ENCODE measurements at places on chromosomes 12 and 14. TPM values are rescaled to one million over a fixed set of nuclear protein-coding genes. Genes with fewer than 3 reads are reported as not detected.

DNA sequence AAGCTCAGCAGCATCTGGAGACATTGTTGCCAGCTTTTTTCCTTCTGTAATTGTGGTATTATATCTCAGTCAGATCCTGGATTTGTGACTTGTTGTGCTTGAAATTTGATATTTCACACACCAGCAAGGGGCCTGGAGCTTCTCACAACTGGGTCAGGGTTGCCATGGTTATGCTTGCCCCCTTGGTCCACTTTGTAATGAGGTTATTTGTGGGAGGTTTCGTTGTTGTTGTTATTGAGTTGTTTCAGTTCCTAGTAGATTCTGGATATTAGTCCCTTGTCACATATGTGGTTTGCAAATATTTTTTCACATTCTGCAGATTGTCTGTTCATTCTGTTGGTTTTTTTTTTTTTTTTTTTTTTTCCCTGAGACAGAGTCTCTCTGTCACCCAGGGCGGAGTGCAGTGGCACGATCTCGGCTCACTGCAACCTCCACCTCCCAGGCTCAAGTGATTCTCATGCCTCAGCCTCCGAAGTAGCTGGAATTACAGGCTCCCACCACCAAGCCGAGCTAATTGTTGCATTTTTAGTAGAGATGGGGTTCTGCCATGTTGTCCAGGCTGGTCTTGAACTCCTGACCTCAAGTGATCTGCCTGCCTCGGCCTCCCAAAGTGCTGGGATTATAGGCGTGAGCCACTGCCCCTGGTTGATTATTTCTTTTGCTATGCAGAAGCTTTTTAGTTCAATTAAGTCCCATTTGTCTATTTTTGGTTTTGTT, 80.6 kb upstream of the ETV6 start:
- no peak for DNase-seq

FLRT2 gene
- total RNA-seq, result 4.6 TPM

GRCh38 chr14:50726372-50727107, 58.4 kb upstream of the SAV1 start:
- DNase-seq, result no peak

- DNase-seq, result no peak
These were observed 5.2 kb downstream of the DCN start for GRCh38 chr12:91177381-91177780.

DNA sequence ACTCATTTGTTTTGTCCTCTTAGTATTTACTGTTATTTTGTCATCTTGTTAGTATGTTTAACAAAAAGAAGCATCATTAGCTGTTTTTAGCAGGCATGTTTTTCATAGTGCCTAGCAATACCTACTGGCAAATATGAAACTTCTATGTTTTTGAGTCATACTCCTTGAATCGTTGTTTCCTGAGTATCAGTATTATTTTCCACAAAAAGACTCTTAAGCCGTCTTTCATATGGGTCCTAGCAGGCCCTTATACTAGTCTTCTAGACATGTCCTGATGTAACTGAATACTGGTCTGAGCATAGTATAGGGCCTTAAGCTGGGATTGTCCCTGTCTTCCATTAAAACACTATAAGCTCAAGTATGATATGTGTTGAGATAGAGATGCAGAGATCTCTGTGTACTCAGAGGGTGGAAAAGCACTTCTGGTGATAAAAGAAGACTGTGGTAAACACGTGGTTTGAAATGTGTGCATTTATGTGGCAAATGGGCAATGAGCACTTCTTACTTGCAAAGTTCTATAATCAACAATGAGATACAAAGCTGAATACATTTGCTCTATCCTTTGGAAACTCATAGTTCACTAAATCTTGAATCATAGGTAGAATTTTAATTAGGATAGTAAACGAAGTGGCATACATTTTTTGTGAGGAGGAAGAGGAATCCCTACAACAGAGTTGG, 348.8 kb downstream of the PDZRN4 start:
- no peak for DNase-seq

BAZ1A gene
- 4.9 TPM for total RNA-seq

DNA sequence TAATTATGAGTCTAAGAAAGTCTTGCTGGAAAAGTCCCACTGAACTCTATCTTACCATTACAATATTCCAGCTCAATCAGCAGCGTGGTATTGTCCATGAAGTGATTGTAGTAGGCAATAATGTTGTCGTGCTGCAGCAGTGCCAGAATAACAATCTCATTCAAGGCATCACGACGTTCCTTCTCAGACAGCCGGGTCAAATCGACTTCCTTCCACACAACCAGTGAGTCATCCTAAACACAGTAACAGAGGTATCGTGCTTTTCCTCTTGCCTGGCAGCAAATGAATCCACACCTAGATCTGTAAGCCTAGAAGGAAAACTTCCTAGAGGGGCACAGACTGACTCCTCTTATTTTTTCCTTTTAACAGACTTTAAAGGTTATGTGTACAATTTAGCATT, 2.9 kb downstream of the NEK9 start:
- no peak for DNase-seq

PLXNC1 gene
- 4.4 TPM for total RNA-seq

GRCh38 chr14:102774391-102775153, 2.7 kb upstream of the TRAF3 start:
- DNase-seq, result no peak

GRCh38 chr12:12480074-12480473, 82.6 kb downstream of the DUSP16 start:
- no peak for DNase-seq

DNA sequence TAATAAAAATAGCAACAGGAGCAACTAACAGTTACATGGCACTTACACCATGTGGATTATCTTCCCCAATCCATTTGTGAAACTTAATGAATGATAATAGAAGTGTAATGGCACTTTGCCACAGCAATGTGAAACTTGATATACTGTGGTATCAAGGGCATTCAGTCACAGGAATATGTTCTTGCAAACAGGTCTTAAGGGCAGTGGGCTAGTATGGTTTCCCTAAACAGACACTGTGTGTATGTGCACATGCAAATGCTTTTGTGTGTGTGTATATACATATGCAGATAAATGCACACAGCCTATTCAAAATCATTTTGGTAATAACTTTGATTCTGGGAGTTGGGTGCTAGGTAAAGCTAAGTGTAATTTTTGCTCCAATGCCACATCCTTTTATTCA, 26.2 kb upstream of the ARHGAP5 start:
- no peak for DNase-seq

DNA sequence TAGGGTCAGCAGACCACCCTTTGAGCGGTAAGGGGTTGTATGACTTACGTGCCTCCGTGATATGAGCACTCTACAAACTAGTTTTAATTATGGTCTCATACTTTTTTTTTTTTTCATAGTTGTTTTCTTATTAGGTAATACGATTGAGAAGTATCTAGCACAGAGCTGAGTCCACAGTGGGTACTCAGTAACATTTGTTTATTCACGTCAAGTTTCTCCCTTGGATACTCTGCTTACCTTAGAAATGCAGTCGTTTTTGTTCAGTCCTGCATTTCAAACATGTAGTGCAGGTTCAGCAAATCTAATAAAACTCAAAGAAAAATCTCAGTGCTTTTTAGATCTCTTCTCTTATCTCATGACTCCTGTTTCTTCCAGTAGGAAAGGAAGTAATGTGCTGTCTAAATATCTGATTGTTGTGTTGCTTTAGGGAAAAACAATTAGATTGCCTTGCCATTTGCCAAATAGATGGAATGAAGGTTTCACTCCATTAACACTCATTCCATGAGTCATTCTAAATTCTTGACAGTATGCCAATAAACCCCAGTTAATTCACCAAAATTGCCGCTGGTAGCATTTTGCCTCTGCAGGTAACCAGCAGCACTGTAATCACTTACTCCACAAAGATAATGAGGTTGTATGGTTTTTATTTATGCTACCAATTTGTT, 118.9 kb downstream of the PTCSC3 start:
- no peak for DNase-seq

- no peak for DNase-seq
These were observed 16.8 kb upstream of the MGP start for GRCh38 chr12:14902465-14902864.

KRT8 gene
- total RNA-seq, result 100 TPM

DNA sequence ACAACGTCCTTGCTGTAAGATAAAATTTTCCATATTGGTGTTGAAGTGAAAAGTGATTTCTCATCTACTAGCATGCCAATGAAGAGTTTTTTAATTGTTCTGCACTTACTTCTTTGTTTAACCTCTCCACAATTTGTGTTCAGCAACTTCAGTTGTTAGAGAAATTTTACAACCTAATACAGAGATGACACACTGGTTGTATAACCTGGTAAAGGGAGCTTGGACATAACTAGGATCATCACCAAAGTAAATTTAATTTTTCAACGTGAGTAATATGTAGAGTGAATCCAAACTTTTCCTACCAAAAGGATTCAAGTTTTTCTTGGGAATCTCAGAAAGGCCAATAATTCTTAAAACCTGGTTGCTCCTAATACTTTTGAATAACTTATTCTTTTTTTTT, 13.4 kb upstream of the TAS2R43 start:
- no peak for DNase-seq

DNA sequence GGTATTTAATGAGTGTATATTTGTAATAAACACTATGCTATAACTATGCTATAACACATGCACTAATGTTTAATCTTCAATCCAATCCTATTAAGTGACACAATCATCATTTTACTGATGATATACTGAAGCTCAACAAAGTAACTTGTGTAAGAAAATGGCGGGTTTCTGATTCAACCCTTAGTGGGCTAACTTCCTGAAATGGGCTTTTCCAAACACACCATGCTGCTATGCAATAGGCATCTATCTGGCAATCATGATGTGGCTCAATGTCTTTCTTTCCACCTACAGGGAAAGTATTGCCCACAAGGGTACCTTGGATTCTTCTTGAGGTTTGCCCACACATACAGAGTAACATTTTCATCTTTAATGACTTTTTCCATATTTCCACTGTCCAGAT, 48.3 kb downstream of the DNAI7 start:
- no peak for DNase-seq

DNA sequence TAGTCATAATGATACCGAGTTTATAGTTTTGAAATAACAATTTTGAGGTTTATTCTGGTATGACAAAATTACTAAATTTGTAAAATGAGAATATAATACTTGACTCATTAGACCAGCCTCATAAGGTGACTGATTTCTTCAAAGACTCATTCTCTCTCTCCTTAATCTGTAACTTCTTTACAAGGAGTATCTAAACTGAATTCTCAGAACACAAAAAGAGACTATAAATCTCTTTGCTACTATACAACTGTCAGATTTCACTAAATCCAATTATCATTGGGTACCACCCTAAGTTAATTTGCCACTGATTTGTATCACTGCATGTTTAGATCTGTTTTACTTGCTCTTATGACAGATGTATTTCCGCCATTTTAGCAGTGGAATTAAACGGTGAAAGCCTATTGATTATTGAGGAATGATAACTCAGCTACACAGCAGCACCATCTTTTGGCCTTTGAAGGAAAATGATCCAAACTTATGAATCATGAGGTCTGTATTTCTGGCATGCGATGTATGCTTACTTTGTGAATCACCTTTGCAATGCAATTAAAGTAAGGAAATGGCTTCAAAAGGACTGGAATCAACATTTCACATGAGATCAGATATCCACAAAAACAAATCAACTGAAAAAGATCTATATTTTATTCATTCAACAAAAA, 161.2 kb downstream of the RERGL start:
- no peak for DNase-seq

GRCh38 chr12:64595863-64596793, 14.2 kb upstream of the RASSF3 start:
- DNase-seq, result no peak

ACVRL1 gene
- total RNA-seq, result 31.7 TPM

LAG3 gene
- total RNA-seq, result 0.37 TPM

GRCh38 chr12:8667270-8667669, 4.6 kb upstream of the MFAP5 start:
- no peak for DNase-seq

DNA sequence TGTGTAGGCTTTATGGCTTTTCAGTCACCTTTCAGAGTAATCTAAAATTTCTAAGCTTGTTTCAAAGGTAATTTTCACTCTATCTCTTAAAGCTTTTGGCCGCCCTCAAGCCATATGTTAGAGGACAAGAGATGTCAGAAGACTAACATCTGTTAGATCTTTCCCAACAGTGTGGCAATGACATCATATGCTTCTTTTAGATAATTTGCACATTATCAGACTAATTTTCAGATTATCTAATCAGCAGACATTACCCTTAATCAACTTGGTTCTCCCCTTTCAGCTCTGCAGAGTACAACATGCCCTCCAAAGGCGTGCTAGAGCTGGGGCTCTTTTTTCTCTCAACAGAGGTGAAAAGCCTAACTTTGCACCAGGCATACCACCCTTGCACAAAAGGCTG, 207.1 kb downstream of the DPF3 start:
- no peak for DNase-seq

- DNase-seq, result no peak
These were observed 102.7 kb downstream of the BTG1 start for GRCh38 chr12:92042791-92043531.

GRCh38 chr12:117347588-117347987, 13.8 kb downstream of the NOS1 start:
- no peak for DNase-seq

CEP170B gene
- 10.7 TPM for total RNA-seq

DNA sequence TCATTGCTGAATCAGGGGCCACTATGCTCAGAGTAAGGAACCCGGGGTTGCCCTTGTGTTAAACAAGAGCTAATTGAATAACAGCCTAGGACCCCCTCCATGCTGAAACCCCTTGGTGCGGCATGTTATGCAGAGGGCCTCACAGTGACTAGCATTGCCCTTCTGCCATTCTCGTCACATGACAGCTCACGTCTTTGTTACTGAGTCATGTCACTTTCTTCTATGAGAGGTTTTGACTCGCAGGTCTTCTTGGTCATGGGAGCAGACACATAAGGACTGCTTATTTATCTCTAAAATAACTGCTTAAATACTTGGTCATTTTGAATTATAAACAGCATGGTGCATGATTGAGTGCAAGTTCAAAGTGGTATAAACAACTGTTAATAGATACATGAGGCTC, 24.9 kb downstream of the TCTN1 start:
- no peak for DNase-seq

DNA sequence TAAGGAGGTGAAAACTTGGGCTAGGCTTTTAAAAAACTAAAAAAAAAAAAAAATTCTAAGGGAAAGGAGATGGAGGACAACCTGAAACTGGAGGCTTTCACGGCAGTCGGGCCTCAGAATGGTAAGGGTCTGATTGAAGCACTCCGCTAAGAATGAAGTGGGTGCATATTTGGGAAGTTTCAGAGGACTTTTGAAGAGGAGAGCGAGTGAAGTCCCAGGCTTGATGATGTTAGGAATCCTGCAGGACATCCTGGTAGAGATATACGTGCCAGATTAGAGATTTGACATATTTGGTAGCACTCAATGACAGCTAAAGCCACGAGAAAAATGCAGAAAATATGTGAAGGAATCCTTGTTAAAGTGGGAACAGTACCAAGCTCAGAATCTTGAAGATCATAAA, 186.2 kb downstream of the SNAPC1 start:
- DNase-seq, result no peak

GRCh38 chr12:120204171-120204570, 3.3 kb upstream of the RPLP0 start:
- no peak for DNase-seq

MYBPC1 gene
- total RNA-seq, result 3.9 TPM

NDUFA9 gene
- 348 TPM for total RNA-seq

GRCh38 chr14:38254571-38255407, 1.1 kb downstream of the CLEC14A start:
- DNase-seq, result peak; percentile 25

TAS2R20 gene
- 0.42 TPM for total RNA-seq

DHH gene
- 0.52 TPM for total RNA-seq
